ENCODE measurements at places on chromosomes 12 and 14.

- DNase-seq = peak; percentile 29
Measured at GRCh38 chr12:119082496-119082895, 96.2 kb upstream of the HSPB8 start.

DNA sequence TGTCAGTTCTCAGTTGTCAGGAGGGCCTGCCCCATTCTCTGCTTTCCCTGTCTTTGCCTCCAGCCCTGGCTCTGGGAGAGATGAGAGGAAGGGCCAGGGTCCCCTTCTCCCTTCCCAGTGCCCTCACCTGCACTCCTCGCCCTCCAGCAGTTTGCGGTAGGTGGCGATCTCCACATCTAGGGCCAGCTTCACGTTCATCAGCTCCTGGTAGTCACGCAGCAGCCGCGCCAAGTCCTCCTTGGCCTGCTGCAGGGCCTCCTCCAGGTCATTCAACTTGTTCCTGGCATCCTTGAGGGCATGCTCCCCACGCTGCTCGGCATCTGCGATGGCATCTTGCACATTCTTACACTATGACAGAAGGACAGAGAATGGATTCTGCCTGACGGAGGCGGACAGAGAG is 5.4 kb downstream of the KRT2 start:
- DNase-seq = no peak

- peak; percentile 23 for DNase-seq
Measured at GRCh38 chr12:7937833-7938506, 2.0 kb upstream of the SLC2A3 start.

DNA sequence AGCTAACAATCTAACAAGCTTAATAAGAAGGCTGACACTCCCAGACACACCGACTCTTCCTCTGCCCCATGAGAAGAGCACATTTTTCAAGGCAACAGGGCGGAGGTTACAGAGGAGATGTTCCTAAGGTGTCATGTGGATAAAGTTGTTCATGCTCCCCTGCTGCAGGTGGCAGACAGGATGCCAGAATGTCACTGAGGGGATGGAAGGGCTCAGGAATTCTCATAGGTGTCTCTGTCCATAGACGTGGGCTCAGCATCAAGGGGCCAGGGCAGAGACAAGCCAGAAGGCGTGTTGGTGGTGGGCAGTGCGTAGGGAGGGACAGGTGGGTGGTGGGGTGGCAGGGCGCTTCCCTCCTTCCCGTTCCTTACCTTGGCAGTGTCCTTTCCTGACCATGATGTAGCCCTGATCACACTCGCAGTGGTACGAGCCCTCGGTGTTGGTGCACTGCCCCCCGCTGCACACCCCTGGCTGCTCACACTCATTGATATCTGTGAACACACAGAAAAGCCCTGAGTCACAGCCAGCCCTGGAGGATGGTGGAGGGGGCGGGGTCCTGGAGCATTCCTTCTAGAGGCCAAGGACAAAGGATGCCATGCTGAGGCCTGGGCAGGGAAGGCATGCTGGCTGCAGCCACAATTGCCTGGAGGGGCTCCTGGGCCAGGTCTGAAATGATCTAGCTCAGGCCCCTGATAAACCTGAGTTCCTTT is 23.0 kb downstream of the ISCA2 start:
- no peak for DNase-seq

GRCh38 chr14:99234961-99235571 is 36.9 kb downstream of the BCL11B start:
- DNase-seq = peak; percentile 85

DNA sequence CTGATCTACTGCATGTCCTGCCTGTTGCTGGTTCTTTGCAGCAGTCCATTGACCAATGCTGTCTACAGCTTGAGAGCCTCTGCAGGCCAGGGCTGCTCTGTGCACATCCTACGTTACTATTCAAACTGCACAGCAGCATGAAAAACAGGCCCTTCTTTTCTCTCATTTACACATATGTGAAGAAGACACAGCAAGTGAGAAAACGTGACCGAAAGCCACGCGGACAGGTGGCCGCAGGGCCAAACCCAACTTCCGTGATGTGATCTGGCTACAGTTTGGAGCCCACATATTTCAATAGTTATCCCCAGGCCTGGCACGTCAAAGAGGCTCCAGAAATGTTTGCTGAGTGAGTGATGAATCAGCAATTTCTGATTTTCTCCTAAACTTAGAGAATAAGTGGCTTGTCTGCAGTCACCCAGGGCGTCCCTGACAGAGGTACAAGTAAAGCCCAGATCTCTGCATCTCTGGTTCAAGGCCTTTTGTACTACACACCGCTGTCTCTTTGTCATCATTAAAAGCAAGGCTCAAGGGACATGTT is 17.9 kb upstream of the TCL1B start:
- no peak for DNase-seq

GRCh38 chr12:114920771-114921554 is 237.0 kb upstream of the TBX3 start:
- no peak for DNase-seq

DNA sequence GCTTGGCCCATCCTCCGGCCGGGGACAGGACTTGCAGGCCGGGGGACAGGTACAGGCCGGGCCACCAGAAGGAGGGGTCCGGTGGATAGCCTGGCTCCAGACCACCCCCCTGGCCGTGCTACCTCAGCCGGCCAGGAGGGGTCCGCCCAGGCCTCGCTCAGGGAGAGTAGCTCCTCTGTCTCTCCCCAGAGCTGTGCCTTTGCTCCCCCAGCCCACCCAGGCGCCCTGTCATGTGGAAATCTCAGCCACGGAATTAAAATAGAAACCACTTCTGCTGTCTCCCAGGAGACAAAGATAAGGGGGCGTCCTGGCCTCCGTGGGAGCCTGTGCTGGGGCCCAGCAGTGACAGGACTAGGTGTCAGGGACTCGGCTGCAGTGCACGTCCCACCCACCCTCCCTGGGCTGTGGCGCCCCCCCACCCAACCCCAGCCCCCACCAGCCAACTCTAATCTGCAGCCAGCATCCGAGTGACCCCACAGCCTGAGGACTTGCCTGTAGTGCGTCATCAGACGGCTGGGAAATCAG is 3.3 kb upstream of the CRIP2 start:
- DNase-seq = no peak

GRCh38 chr12:55925870-55926737 is 1.6 kb downstream of the PYM1 start:
- DNase-seq = no peak

- DNase-seq = peak; percentile 74
Measured at GRCh38 chr12:6229224-6230218, 29.3 kb downstream of the CD9 start.

DNA sequence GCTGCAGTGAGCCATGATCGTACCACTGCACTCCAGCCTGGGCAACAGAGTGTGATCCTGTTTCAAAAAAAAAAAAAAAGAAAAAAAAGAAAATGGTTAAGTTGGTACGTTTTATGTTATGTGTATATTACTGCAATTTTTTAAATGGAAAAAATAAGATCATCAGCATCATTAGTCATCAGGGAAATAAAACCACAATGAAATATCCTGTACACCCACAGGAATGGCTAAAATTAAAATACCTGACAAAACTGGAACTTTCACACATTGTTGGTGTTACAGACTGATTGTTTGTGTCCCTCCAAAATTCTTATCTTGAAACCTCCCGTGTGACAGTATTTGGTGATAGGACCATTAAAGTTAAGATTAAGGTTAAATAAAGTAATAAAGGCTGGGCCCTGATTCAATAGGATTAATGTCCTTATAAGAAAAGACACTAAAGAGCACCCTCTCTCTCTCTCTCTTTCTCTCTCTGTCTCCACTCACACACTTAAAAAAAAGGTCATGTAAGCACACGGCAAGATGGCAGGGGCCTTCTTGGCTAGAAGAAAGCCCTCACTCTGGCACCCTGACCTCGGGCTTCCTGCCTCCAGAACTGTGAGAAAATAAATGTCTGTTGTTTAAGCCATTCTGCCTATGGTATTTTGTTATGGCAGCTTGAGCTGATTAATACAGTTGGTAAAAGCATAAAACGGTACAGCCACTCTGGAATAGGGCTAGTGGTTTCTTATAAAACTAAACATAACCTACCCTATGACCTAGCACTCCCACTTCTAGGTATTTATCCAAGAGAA is 48.3 kb upstream of the ZFP36L1 start:
- DNase-seq = no peak

DNA sequence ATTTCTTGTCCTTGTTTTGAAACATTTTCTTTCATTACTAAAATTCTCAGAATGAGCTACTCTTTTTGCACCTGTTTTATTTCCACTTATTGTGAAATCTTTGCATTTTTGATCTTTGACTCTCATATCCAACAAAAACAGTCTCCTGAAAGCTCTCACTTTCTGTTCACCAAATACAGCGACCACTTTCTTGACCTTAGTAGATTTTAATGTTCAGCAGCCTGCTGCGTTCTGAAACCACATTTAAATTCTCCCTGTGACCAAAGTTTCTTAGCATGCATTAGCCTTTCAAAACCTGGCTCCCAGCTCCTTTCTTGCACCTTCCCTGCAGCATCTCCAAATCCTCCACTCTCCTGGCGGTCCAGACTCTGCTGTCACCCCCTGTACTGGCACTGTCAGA is 404.4 kb upstream of the PDE3A start:
- DNase-seq = no peak

DNA sequence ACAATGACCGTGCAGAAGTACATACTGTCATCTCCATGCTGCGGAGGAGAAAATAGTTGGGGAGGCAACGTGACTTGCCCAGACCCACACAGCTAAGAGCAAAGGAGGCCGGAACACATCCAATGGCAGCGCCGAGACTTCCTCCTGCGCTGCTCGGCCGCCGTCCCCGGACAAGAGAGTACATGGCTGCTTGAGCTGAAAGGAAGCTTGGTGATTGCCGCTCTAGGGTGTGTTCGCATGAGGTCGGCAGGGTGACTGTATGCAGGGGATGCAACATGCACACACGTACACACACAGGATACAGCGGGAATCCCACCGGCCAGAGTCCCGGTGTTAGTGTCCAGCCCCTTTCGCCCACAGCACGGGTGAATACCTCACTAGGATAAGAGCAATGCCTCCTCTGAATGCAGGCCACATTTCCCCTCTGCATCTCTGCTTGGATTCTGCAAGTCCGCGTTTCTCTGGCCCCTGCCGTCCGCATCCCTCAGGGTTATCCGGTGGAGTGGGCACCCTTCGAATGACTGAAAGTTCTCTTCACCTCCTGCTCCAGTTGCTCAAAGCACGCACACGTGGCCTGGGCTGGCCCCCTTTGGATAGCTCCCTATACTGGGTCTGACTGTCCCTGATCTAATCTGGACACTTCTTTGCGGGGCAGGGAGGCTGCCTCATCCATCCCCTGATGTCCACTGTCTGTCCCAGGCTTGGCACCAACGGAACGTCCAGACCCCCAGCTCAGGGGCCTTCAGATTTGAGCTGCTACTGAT is 78.8 kb downstream of the GSC start:
- DNase-seq = no peak

DNA sequence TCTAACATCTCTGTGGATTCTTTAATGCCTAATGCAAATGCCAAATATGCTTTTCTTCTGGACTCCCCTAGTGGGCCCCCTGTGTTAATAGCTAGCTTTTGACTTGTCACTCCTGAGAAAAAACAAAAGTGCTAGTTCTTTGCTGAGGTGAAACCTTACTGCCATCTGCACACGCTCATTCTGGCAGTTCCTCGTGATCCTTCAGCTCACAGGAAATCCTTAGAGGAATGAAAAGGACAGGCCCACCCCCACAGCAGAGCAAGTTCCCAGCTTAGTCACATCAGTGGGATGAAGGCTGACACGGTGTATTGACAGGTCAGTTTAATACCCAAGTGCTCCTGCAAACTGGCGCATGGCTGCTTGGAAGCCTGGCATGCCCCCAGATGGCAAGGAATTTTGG is 165.1 kb upstream of the ATP2B1 start:
- DNase-seq = peak; percentile 27

- no peak for DNase-seq
Measured at GRCh38 chr14:22202313-22202712, 386.7 kb downstream of the DAD1 start.

DNA sequence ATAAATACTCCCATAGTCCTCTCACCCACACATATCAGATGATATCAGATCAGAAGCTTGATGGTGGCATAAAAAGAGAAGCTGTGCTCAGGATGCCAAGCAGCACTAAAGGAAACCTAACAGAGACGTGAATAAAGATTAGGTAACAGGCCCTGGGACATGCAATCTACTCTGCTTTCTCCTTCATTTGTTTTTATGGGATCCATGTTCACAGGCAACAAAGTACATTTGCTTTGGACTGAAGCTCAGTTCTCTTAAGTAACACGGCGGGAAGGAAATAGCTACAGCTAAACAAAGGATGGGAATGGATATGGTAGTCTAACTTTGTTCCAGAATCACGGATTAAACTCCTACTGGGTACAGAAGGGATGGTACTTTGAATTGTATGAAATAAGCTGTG is 119.5 kb downstream of the TTC7B start:
- no peak for DNase-seq

GRCh38 chr12:95918194-95918993 is 24.0 kb downstream of the CCDC38 start:
- peak; percentile 70 for DNase-seq

GRCh38 chr12:3712209-3712992 is 40.5 kb downstream of the CRACR2A start:
- DNase-seq = peak; percentile 40

- DNase-seq = no peak
Measured at GRCh38 chr14:105517096-105517495, 9.3 kb upstream of the TMEM121 start.

DNA sequence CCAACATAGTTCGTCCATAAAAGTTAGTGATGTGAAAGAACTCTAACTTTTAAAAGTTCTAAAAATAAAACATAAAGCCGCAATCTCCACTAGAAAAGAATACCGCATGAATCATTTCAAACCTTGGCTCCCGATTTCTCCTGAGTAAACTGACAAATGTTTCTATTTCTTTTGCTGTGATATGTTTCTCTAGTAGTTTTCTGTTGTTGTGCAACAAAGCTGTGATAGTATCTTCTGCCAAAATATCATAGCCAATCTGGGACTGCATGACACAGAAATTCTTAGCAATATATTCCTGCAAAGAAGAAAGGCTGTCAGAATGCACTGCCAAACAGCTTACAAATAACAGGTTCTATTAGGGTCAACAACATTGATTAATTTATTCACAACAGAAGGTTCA is 174.0 kb downstream of the ITPR2 start:
- no peak for DNase-seq

GRCh38 chr12:104747955-104748354 is 210.1 kb downstream of the SLC41A2 start:
- DNase-seq = no peak

GRCh38 chr12:53743266-53744129 is 8.3 kb downstream of the CISTR start:
- DNase-seq = peak; percentile 94

- DNase-seq = no peak
Measured at GRCh38 chr12:43011383-43011926, 421.9 kb upstream of the PRICKLE1 start.

DNA sequence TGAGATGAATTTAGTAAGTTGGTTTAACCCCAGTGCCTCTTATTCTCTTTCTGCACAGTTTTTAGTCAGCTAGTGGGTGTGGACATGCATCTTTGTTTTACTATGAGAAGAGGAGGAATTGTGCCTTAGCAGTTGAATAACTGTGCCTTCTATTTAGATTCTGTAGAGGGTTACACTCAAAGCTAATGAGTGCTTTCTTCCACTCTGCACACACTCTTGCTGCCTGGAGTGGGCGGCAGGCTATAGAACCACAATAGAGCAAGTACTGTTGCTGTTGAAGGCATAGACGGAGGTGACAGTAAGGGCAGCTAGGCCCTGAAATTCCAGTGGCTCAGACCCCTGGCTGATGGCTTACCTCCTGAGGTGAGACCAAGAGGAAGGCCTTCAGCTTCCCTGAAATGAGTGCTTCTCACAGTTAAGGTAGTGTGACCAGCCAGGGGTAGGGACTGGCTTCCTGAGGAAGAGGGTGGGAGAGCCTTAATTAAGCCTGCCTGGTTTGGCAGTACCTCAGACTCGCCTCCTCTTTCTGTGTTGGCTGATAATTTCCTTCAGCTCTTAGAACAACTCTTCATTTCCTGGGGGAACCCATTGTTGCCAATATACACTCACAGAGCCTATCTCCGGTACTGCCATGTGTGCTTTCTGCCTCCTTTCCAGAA is 24.7 kb downstream of the SUSD6 start:
- DNase-seq = no peak
